ENCODE measurements at places on chromosomes 3 and 15. TPM values are rescaled to one million over a fixed set of nuclear protein-coding genes. Genes with fewer than 3 reads are reported as not detected.

GPR149 gene
- total RNA-seq: not detected

GRCh38 chr15:90097475-90097874, 4.8 kb downstream of the IDH2 start:
- no peak for DNase-seq

DNA sequence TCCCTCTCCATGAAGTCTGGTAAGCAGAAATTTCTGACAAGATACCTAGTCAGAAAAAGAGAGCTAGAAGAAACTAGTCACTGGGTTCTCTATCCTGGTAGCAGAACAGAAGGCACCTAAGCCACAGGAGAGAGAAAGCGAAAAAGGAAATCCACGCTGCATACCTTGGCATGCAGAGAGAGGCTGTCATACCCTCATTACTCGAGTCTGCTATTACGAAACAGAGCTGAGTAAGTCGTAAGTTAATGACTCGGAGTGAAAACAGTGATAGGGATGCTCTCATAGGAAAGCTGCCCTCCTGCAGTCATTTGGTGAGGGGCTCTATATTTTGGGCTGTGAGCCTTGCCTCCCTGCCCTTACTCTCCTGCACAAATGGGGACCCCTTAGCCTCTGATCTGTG, 16.2 kb downstream of the CLRN1 start:
- no peak for DNase-seq

DNA sequence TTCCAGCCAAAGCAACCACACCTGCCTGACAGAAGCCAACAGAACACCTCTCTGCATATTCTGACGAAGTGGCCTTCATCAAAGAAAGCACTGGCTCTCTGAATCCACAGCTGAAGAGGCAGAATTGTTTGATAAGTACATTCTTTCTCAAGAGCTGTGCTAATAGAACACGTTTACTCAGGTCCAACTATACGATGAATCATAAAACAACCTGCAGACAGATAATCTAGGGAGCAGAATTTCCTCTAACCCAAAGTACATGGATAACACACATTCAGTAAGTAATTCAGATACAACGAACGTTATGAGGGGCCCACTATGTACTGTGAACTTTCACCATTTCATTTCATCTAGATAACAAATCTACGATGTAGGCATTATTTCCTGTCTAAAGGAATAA, 25.4 kb downstream of the ALDH1A2 start:
- no peak for DNase-seq

- no peak for DNase-seq
Measured at GRCh38 chr15:69606921-69607500, 154.4 kb downstream of the RPLP1 start.

GHSR gene
- 0.23 TPM for total RNA-seq

ZNF385D gene
- 0.65 TPM for total RNA-seq

GRCh38 chr3:141418751-141419150, 50.4 kb downstream of the ZBTB38 start:
- no peak for DNase-seq

MORC1 gene
- not detected for total RNA-seq

IMPG2 gene
- 0.09 TPM for total RNA-seq

DNA sequence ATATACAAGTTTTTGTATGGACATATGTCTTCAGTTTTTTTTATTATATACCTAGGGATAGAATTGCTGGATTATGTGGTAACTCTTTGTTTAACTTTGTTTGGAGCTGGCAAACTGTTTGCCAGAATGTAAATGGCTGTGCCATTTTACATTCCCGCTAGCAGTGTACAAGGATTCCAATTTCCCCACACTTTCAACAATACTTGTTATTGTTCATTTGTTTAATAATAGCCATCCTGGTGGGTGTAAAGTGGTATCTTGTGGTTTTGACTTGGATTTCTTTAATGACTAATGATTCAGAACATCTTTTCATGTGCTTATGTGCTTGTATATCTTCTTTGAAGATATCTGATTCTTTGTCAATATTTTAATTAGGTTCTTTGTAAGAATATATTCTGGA, 64.4 kb downstream of the ZNF609 start:
- no peak for DNase-seq

Data from pancreas (tissue), 10 donors.